ENCODE measurements at places on chromosomes 16 and 17.

- DNase-seq, result no peak
These were observed 1.8 kb downstream of the KRTAP9-4 start for GRCh38 chr17:41251261-41251660.

DNA sequence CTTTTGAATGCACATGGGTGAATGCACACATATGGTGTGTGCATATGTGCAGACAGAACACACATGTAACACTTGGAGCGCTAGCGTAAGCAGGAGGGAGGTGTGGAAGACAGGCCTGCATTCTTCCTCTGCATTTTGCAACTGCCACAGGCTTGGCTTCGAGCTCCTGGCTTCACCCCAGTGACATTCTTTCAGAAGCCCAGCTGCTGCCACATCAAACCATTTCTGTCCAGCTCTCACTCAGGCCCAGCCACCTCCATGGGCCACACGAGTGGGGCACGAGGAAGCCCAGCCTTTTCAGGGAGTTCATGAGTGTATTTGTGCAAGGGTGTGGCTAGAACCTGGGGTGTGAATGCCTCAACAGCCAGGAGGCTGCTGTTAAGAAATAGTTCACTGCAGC, 18.8 kb downstream of the LGALS3BP start:
- no peak for DNase-seq

- no peak for DNase-seq
These were observed 13.6 kb downstream of the DRC7 start for GRCh38 chr16:57708168-57708567.

DNA sequence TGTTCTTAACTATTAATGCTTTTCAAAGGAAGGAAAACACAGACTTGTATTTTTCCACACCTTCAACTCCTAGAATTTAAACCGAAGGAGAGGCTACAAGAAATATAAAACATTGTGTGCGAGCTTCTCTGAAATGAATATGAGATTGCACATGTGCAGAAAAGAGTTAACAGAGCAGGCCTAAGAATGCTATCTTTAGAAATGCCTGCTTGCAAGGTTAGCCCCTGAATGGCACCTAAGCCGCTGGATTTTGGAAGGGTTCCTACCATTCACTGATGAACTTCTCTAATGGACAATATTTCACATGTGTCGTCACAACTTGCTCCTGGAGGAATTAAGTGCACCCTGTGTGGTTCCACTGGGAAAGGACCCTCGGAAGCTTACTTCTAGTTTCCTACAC, 69.3 kb downstream of the FBXL20 start:
- no peak for DNase-seq

DNA sequence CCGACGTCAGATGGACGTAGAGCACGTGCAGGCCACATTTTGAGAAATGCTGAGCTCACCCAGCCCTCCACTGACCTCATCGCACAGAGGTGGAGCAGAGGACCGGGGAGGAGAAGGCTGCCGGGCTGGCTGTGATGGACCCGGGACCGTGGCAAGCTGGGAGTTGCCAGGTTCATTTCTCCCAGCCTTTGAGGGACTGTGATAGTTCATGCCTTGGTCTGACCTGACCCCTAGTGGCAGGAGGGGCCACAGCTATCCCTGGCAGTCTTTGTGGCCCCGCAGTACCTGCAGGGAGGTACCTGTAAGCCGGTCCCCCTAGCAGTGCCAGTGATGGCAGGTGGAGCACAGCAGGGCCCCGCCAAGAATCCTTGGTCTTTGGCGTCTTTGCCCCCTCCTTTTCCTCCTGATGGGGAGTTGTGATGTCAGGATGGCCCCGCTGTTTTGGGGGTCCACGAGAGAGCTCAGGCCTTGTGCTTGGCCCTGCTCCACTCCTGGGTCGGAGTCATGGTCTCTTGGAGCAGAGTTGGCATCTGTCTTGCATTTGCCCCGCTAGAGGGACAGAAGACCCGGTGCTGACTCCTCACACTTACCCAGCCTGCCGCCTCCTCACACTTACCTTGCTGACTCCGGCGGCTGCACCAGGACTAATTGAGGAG, 50.4 kb downstream of the OR1D5 start:
- DNase-seq, result peak; percentile 15

Measured in foreskin melanocyte (primary cell).